ENCODE measurements at places on chromosomes 11 and 22. TPM values are rescaled to one million over a fixed set of nuclear protein-coding genes. Genes with fewer than 3 reads are reported as not detected.

Gene LMNTD2
- 2.7 TPM for total RNA-seq

Gene LAYN
- 24.0 TPM for total RNA-seq

Gene MS4A6A
- 0.55 TPM for total RNA-seq

Gene TSSK2
- not detected for total RNA-seq

Gene PGGHG
- total RNA-seq: 664 TPM

Gene PRG3
- total RNA-seq: not detected

Gene SERPING1
- 0.45 TPM for total RNA-seq

Gene RAB36
- 0.68 TPM for total RNA-seq

Gene GRM5
- total RNA-seq: not detected

Gene MRGPRX2
- total RNA-seq: not detected

Gene KCTD14
- total RNA-seq: not detected

Gene POU2AF1
- 2.1 TPM for total RNA-seq

Gene TEX12
- total RNA-seq: 0.40 TPM

Gene HTR3B
- total RNA-seq: not detected

Gene HNRNPUL2
- 67.9 TPM for total RNA-seq

Gene DEPDC7
- 3.6 TPM for total RNA-seq

Gene JAML
- total RNA-seq: 181 TPM

Gene TRIM48
- not detected for total RNA-seq

Gene OR5B21
- 0.89 TPM for total RNA-seq

Gene KIRREL3
- total RNA-seq: not detected

Gene SPDYC
- not detected for total RNA-seq

Gene MMP7
- not detected for total RNA-seq

Gene GSTP1
- total RNA-seq: 219 TPM

Gene SCGB2A2
- not detected for total RNA-seq

Gene ELMOD1
- not detected for total RNA-seq

Gene APOL1
- 38.4 TPM for total RNA-seq

Gene RHOD
- 0.54 TPM for total RNA-seq

Measured in activated naive CD8-positive, alpha-beta T cell treated with anti-CD3 and anti-CD28 coated beads, Interleukin-2, amount 10 ng/mL, durations not matched to agents 7 days and 5 days (primary cell).